ENCODE measurements at places on chromosomes 12 and 14.

DNA sequence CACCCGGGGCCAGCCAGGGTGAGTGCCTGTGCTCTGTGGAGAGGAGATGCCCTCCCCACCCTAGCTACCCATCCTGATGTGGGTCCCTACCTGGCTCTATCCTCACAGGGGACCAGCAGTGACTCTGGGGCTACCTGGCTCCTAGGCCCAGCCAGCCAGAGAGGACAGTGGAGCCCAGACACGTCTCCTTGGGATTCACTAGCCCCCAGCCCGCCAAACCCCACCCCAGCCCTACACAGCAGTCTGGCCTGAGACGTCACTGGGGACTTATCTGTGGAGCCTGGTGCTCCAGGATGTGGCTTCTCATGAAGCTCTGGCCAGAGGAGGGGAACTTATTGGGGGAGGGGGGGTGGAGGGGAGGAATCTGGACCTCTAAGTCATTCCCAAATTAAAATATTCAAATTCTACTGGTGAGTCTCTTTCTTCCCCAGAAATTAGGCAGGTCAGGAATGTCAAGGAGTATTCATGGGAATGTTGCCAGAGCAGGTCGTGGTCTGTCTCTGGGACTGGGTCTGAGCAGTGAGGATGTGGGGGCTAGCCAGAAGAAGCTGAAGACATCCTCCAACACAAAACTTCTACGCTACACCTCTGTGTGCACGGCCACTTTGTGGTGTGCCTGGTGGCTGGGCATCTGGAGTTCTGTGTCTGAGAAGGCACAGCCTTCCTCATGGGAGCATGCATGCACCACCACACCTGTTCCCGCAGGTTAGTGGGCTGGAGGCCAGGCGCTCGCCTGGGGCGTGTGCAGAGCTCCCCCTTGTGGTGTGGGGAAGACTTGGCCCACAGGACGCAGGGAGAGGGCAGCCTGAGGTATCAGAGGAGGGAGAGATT lies 2.7 kb downstream of the CMTM5 start:
- DNase-seq: no peak

DNA sequence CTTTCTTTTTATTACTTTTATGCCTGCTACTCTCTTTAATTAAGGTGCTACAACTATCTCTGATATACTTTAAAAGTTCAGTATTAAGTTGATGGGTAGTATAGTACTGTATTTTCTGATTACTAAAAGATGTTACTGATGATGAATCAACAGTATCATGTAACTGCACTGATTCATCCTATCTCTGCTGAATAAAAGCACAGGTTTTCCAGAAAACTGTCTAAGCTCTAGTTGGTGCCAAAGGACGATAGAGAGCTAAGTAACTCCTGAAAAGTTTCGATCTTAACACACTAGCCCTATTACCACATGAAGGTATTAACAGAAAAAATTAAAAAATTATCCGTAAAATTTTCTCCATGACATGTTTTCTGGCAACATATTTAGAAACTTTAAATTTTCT lies 2.1 kb downstream of the SCAF11 start:
- no peak for DNase-seq

DNA sequence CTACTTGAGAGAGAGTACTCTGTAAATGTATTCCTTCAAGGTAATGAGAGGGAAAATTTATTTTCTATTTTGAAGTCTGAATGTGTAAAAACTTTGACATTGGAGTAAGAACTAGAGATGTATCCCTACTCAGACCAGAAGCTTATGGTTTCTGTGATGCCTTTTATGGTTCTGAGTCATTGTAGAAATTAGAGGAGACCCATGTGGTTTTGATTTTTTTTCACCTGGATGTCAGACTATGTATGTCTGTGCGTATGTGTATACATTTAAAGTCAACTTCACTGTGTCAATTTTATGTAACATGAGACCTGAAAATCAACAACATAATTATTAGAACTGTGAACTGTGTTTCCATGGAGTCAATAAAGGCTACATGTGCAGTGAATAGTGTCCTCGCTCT lies 302.0 kb downstream of the TRHDE start:
- DNase-seq: no peak

- no peak for DNase-seq
Measured at GRCh38 chr14:39912192-39913100, 480.2 kb upstream of the FBXO33 start.

DNA sequence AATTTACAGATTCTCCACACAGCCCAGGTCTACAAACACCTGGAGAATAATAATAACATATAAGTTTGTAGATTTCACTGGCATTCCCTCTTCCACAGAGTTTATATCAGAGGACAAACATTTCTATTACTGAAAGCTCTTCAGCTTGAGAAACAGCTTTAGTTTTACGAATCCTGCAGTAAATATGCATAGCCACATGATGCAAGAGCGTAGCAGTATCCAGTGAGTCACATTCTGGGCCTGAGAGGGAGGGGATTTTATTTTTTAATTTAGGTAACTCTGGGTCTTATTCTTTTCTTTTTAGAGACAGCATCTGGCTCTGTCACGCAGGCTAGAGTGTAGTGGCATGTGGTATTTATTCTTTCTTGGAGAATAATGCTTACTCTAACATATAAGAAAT lies 1002.8 kb downstream of the TRHDE start:
- no peak for DNase-seq

GRCh38 chr12:98817742-98818141 lies 172.7 kb downstream of the APAF1 start:
- peak; percentile 33 for DNase-seq

GRCh38 chr12:116060764-116061163 lies 216.7 kb downstream of the MED13L start:
- DNase-seq: no peak

- DNase-seq: no peak
Measured at GRCh38 chr12:15346488-15346887, 24.2 kb downstream of the PTPRO start.

- peak; percentile 95 for DNase-seq
Measured at GRCh38 chr14:22829661-22830442, at the start of gene MRPL52. TSS of gene MRPL52 (plus strand) at chr14:22829887. CDS start at chr14:22829913, 26 bp downstream.

DNA sequence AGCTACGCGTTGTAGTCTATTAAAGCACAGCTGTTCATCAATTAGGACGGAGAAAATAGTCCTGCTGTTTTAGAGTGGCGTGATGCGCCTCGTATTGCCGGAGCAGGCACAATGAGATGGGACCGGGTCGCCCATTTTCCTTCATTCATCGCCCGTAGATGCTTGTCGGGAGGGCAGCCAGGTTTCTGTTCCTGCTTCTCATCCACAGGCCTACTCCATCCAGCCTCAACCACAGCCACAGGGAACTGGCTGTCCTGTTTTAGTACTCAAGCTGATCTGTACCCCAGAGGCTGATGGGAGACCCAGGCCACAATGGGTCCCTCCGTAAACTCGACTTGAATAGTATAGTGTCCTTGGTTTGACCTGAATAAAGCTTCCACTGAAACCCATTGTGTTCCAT lies 264.0 kb downstream of the VRK1 start:
- no peak for DNase-seq

DNA sequence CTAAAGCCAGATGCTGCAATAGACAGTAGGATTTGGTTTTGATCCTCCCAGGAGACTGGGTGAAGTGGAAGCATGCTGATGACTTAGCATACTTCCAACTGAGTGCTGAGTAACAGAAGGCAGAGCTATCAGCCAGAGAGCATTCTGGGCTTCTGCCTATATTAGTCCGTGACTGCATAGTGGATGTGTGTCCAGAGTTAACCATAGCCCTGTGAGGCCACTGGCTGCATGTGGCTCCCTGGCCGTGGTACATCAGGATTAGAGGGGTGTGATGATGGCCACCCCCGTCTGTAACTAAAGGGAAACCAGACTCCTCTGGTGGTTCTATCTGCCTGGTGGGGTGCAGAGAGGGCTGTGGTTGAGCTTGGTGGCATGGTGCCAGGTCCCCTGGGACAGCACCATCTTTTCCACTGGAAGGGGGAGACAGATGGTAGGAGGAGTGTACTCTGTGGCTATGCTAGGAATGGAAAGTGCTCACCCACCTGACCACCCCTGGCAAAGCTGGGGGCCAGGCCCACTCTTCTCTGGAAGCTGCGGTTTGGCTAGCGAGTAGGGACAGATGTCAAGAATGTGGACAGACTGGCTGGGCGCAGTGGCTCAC lies 27.4 kb downstream of the ABCD4 start:
- no peak for DNase-seq

DNA sequence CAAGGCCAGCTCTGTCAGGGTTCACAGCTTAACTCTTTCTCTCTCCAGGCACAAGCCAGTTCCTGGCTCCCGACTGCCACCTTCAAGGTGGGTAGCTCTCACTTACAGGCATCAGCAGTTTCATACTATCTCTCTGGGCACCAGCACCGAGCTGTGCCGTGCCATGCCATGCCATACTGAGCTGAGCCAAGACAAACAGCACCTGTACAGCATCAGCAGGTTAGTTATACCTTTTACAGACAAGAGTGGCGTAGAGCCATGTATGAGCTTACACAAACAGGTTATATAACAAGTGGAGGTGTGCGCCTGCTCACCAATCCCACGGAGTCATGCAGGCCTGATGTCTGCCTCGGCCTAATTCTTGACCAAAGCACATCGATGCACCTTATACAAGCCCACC lies 1098.7 kb downstream of the AACS start:
- no peak for DNase-seq

- DNase-seq: no peak
Measured at GRCh38 chr14:64508215-64508776, 3.7 kb downstream of the ZBTB1 start.

- no peak for DNase-seq
Measured at GRCh38 chr14:44405011-44405486, 102.0 kb downstream of the FSCB start.

GRCh38 chr12:467591-467990 lies 7.9 kb downstream of the B4GALNT3 start:
- no peak for DNase-seq

GRCh38 chr12:19755136-19755535 lies 315.8 kb downstream of the AEBP2 start:
- DNase-seq: no peak

DNA sequence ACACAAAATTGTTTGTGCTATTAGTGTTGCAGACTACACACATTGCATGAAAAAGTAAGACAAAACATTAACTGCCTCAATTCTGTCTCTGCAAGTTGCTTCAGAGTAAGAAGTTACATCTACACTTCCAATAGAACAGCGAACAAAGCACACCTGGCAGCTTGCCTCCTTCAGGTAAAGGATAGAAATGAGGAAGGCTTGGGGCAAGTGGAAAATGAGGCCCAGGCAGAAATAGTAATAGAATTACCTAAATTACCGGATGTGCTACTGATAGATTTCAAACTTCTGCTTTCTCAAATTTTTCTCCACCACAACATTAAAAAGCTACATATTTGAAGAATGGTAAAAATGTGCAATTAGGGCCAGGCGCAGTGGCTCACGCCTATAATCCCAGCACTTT lies 37.7 kb downstream of the CCDC175 start:
- DNase-seq: no peak

DNA sequence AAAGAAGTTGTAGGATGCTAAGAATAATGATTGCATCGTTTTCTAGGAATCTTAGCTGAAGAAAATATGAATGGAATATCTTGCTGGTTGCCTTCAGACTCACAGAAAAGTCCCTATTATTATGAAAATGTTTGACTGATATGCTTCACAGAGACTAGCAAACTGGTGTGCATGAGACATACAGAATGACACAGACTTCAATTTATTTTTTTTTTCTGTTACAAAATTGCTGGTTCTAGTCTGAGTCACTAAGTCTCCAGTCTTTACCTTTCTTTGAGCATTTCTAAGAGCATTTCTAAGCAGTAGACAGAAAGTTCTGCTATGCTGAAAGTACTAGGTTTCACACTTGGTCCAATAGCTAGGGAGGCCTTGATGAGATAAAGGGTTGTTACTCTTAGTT lies 377.6 kb upstream of the ATP2B1 start:
- DNase-seq: no peak

DNA sequence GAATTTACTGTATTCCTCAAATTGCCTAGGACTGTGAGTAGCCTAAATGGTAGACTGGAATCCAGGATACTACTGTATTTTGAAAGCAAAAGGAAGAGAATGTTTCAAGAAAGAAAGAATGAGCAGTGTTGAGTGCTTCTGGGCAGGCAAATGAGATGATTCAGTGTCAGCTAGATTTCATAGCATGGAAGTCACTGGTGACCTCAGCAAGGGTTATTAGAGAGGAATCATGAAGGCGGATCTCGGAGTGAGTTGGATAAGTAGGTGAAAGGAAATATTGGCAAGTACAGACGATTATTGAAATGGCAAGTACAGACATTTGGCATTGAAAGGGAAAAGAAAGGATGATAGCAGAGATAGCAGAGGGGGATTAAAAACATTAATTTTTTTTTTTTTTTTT lies 27.1 kb downstream of the VRK1 start:
- no peak for DNase-seq

- no peak for DNase-seq
Measured at GRCh38 chr12:64951944-64952343, 127.5 kb downstream of the TBC1D30 start.

GRCh38 chr12:116093915-116094314 lies 183.6 kb downstream of the MED13L start:
- no peak for DNase-seq

GRCh38 chr12:55681142-55682077 lies 26.3 kb downstream of the ITGA7 start:
- peak; percentile 55 for DNase-seq

DNA sequence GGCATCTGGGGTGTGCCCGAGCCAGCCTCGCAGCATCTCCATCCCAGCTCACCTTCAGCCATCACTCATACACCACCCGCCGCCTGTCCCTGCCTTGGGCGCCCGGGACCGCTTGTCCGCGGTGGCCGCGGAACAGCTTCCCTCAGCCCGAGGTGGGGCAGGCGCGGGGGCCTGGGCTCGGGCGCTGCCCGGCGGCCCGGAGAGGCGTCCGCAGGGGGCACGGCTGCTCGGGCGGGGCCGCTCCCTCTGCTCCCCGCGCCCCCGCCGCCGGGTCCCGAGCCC lies 430 bp downstream of the SLC41A2 start:
- DNase-seq: no peak

DNA sequence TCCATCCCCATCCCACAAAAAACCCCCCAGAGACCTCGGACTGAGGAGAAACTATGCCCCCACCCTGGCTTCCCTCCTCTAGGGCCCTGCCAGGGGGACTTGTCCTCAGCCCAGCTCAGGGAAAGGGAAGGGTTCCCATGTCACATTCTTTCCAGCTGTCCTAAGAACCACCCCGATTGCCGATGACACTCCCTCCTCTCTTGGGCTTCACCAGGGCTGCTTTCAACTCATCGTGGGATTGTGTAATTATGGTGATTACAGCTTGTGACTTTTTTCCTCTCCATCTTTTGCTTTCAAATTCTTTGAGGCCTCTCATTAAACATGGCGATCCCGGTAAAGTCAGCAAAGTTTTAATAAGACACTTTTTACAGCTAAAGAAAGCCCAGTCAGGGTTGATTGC lies 344.0 kb downstream of the DPF3 start:
- DNase-seq: no peak

GRCh38 chr12:79857675-79858074 lies 77.2 kb downstream of the PPP1R12A start:
- DNase-seq: no peak

GRCh38 chr14:55760789-55761566 lies 181.0 kb downstream of the KTN1 start:
- peak; percentile 32 for DNase-seq

GRCh38 chr12:64109706-64110105 lies 112.4 kb downstream of the KICS2 start:
- DNase-seq: no peak

- no peak for DNase-seq
Measured at GRCh38 chr12:27550653-27550975, 26.6 kb downstream of the PPFIBP1 start.

- DNase-seq: no peak
Measured at GRCh38 chr12:95384785-95385184, 89.2 kb upstream of the METAP2 start.

All from femur (tissue), 1 donor.